ENCODE measurements at places on chromosomes 3 and 15.

DNA sequence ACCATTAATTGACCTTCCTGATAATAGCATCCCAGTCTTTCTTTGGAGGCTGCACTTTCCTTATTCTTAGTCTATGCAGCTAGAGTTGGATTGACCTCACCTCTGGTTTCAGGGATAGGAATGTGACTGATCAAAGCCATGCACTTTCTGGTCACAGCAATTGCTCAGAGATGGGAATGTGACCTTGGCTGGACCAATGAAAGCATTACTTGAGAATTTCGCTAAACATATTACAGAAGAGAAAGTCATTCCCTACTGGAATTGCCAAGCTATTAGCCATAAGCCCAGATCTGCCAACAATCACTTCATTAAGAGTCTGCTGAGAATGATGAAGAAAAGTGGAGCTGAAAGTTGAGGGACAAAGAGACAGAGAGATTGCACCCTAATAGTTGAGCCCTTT is 32.7 kb downstream of the RTP1 start:
- DNase-seq = no peak

DNA sequence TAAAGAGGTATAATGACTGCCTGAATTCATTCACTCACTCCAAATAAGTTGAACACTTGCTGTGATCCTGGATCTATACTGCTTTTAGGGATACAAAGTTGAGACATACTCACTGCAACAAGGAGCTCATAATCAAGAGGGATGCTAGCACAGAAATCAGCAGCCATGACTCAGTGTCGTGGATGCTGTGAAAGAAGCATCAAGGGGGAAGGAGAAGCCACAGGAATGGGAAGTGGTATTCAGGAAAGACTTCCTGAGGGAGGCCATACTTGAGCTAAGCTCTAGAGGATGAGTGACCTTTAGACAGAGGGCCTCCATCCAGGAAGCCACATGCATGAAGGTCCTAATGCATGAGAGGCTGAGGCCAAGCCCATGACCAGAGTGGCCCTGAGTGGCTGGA is 245.7 kb upstream of the RORA start:
- DNase-seq = peak; percentile 30

DNA sequence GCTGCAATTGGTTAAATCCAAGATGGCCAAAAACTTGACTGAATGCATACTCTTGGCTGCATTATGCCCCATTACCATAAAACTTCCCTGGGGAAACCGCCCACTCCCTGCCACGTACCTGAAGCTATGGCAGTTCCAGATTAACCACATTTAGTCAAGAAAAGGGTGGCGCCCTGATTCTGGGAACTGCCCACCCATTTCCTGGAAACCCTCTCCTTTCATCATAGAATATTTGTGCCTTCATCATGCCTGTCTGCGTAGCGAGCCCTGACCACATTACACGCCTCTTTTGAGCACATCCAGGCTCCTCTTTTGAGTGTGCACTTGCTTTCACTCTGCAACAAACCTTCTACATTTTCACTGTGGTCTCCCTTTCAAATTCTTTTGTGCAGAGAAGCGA is 5.2 kb downstream of the LINS1 start:
- DNase-seq = no peak

GRCh38 chr3:182238126-182238525 is 526.4 kb downstream of the SOX2 start:
- DNase-seq = no peak

GRCh38 chr3:190005343-190006113 is 115.2 kb downstream of the P3H2 start:
- no peak for DNase-seq
